ENCODE measurements at places on chromosomes 7 and 10. TPM values are rescaled to one million over a fixed set of nuclear protein-coding genes. Genes with fewer than 3 reads are reported as not detected.

Gene GCK
- polyA plus RNA-seq = not detected

DNA sequence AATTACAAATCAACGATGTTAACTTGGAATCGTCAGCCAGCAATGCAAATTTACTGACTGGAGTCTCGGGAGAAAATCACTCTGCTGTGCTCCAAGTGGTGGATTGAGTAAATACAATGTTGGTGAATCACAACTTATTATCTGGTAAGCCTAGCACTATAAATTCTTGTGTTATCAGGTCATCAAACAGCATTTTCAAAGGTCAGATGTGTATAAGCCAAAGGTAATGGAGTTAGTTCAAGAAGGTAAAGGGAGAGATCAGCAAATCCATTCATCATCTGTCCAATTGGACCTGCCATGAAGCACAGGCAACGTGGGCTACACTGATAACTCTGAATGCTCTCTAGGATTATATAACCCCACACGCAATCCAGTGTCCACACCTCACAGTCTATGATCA, 13.9 kb downstream of the CUBN start:
- no peaks in the 10 kb centered on the region for H3K27me3 ChIP-seq
- no peaks in the 10 kb centered on the region for H3K36me3 ChIP-seq
- H3K27ac ChIP-seq = no peak overlapping the region
- peaks cover 4% of the 10 kb centered on the region for H3K4me1 ChIP-seq
- no peak overlapping the region for H3K4me3 ChIP-seq

DNA sequence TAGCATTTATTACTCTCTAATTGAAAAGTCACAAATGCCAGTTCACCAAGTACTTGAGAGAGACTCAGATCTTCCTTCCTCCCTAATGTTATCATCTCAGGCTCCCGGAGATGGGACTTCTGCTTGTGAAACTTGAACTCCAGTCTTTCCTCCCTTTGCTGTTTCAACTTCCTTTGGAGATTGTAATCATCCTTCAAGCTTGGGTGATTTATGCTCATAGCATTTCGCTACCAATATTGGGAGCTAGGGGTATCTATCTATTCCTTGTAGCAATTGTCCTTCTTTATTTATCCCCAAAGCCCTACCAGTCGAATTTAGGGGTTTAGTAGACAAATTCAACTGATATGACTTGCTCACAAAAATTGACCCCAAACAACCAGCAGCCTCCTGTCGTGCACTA, 117.9 kb upstream of the STARD3NL start:
- H3K27me3 ChIP-seq = no peaks in the 10 kb centered on the region
- H3K4me3 ChIP-seq = no peak overlapping the region
- no peak for DNase-seq
- no peaks in the 10 kb centered on the region for H3K4me1 ChIP-seq
- no peak overlapping the region for H3K27ac ChIP-seq
- no peaks in the 10 kb centered on the region for H3K36me3 ChIP-seq

DNA sequence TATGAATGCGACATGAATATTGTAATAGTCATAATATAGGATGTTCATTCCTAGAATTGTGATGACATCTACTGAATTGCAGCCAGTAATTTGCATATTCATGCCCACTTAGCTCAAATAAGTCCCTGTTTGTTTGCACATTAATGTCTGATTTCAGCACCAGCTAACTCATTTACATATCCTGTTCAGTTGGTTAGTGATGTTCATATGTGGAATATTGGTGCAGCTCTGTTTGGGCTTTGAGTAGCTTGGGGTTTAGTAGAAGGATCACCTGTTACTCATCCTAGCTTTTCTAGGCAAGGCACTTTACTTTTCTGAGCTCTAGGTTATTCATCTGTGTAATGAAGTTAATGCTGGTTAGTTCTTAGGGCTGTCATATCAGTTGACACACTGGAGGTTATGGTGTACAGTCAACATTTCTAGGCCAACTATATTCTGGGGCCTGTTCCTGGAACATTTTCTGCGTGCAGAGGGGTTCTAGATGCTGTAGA, 238.4 kb downstream of the EXOC4 start:
- no peak overlapping the region for H3K27ac ChIP-seq
- H3K27me3 ChIP-seq = no peaks in the 10 kb centered on the region
- H3K4me1 ChIP-seq = no peaks in the 10 kb centered on the region
- H3K36me3 ChIP-seq = no peaks in the 10 kb centered on the region
- H3K4me3 ChIP-seq = no peak overlapping the region

Gene PCLO
- not detected for polyA plus RNA-seq

DNA sequence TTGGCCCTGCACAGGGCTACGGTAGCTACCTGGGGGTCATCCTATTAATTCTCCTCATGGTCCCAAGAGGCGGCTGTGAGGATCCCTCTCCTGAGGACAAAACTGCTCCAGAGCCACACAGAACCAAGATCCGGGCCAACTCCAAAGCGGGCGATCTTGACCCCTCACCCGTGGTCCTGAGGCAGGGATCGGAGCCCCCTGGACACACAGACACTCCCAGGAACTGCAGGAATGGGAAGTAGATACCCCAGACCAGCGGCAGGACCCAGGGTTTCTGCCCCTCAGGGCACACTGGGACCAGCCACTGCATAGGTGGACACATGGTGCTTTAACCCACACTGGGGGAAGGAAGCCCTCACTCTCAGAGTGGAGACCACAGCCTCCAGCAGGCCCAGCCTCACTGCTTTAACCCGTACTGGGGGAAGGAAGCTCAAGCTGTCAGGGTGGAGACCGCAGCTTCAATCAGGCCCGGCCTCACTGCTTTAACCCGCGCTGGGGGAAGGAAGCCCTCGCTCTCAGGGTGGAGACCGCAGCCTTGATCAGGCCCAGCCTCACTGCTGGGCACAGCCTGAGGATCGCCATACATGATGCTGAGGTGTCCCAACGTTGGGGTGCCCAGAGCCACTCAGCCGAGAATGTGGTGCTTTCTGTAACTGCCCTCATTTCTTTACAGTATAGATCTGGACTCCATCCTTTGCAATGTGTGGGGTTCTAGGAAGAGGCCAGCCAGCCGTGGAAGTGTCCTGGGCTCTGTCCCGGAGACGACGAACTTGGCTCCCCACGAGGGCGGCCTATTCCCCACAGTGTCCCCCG, 60.1 kb downstream of the DIP2C start:
- no peaks in the 10 kb centered on the region for H3K4me1 ChIP-seq
- DNase-seq = no peak
- H3K36me3 ChIP-seq = no peaks in the 10 kb centered on the region
- H3K27me3 ChIP-seq = peaks cover 4% of the 10 kb centered on the region

DNA sequence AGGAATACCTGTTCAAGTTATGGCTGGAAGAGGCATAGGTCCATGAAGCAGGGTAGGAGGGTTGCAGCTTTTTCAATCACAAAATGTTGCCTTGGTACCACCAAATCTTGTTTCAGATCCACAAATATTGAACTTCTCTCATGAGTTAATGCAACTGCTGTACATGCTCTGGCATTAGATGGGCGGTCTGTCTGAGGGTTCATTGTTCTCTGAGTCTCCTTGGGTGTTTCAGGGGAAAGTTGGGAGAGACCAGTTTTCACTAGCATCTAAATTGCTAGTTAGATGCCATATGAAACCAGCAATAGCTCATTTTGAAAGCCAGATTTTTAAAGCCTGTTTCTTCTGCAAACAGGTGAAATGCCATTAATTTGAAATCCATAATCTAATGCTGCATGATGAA, 27.8 kb upstream of the ELMO1 start:
- DNase-seq = no peak
- H3K27me3 ChIP-seq = no peaks in the 10 kb centered on the region
- no peak overlapping the region for H3K4me3 ChIP-seq
- H3K4me1 ChIP-seq = no peaks in the 10 kb centered on the region
- no peaks in the 10 kb centered on the region for H3K36me3 ChIP-seq
